ENCODE measurements at places on chromosomes 3 and 15.

DNA sequence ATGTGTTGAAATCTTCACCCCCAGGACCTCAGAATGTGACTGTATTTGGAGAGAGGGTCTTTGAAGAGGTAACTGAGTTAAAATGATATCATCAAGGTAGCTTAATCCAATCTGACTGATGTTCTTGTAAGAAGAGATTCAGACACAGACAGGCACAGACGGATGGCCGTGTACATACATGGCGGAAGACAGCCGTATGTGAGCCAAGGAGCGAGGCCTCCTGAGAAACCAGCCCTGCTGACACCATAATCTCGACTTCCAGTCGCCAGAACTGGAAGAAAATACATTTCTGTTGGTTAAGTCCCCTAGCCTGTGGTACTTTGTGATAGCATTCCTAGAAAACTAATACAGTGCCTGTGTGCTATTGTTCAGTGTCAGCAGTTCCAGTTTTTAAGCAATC lies 73.6 kb downstream of the APBA2 start:
- DNase-seq = no peak

DNA sequence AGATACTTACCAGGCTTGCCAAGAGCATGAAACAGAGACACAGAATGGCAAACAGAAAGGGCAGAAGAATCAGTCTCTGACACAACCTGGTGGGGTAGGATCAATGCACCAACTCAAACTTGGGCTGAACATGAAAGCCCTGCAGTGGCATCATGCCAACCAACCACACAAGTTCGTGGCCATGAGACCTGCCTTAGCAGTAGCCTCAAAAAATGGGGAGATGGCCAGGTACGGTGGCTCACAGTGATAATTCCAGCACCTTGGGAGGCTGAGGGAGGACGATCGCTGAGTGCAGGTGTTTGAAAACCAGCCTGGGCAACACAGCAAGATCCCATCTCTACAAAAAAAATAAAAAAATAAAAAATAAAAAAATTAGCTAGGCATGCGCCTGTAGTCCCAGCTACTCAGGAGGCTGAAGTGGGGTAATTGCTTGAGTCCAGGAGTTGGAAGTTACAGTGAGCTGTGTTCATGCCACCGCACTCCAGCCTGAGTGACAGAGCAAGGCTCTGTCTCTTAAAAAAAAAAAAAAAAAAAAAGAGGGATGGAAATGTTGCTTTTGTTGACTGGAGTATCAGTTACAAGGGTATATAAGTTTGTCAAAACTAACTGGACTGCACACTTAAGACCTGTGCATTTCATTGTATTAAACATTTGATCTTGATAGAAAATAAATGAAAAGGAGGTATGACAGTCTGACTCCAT lies 93.4 kb downstream of the XXYLT1 start:
- DNase-seq = no peak

DNA sequence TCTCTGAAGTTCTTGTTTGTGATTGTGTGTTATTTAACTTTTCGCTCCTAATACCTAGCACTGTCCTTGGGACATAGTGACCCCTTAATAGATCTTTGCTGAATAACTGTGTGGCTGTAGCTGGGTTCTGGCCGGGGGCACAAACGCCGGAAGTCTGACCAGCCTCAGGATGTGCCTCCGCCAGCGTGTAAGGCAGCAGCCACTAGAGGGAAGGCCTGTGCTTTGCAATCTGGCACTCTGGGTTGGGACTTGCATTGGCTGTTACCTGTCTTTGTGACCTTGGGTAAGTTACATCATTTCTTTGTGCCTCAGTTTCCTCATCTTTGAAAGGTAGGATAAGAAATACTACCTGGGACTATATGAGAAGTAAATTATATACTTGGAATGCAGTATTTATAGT lies 158.7 kb downstream of the GHSR start:
- no peak for DNase-seq

- DNase-seq = no peak
These were observed 380.2 kb downstream of the DIPK2A start for GRCh38 chr3:144351773-144352365.

GRCh38 chr3:31420311-31420710 lies 112.4 kb upstream of the STT3B start:
- no peak for DNase-seq

GRCh38 chr15:58929891-58930416 lies 3.5 kb downstream of the SLTM start:
- DNase-seq = no peak

- DNase-seq = no peak
These were observed 34.8 kb downstream of the EMC4 start for GRCh38 chr15:34259566-34259965.

GRCh38 chr3:75049533-75049932 lies 435.1 kb upstream of the CNTN3 start:
- DNase-seq = no peak

DNA sequence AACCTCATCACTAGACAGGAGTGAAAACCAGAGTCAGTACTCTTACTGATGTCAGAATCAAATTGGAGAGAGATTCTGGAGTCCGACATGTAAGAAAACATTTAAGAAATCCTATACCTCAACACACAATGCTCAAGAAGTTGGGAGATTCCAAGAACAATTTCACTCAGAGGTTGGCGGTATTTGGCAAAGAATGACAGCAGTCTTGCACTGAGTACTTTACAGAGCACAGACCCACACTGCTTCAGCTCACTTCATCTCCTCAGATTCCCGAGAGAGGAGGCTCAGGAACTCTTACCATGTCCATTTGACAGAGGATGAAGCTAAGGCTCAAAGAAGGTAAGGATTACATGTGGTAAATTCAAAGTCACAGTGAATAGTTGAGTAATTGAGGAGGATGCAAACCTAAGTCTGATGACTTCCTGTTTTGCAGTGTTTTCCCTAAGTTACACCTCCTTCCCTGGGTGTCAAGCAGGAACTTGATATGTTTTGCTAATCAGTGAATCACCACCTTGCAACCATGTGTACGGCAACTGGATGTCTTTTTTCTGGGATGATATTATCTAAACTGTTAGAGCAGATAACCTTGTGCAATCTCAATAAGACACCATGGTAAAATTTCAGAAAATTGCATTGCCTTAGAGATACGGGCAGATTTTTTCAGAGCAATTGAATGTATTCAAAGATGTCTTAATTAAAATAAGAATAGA lies 61.3 kb upstream of the MME start:
- DNase-seq = no peak

GRCh38 chr3:193828477-193828876 lies 235.5 kb downstream of the OPA1 start:
- no peak for DNase-seq

DNA sequence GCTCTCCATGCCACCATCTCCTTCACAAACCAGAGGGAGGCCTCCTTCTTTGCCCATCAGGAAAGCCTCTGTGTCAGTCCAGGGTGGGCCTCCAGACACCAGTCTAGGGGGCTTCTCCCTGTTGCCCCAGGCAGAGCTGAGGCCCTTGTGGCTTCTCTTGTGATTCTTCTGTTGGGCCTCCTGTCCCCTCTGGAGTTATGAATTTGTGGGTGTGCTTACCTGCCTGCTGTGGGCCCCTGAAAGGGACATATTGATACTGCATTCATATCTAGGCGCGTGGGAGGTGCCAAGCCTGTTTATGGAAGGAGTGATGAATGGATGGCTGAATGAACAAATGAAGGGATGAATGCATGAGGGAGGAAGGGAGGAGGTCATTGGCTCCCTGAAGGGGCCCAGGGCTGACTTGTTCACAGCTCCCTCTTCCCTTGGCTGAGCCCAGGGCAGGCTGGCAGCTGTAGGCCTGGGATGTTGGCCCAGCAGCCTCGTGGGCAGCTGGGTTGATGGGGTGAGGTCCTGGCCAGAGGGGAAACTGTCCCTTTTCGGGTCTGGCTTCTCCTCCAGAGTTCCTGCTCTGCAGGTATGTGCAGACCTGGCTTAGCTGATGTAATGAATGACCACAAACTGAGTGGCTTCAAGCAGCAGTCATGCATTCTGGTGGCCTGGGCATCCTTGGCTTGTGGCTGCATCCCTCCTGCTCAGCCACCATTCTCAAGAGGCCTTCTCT lies 195.4 kb downstream of the GOLGA6L6 start:
- no peak for DNase-seq

DNA sequence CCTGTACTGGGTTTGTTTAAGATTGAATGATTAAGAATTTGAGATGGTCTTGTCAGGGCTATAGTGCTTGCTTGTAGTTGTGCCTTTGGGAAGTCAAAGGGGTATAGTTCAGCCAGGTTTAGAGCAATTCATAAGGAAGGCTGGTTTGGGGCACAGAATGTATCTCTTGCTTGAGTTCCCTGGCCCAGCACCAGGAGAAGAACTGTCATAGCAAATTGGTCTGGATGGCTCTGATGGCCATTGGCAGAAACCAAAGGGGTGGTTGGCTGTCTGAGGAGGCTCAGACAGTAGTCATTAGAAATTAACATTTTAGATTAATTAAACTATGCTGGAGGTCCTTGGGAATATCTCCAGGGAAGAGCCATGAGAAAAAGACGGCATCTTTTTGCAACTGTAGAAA lies 25.4 kb upstream of the OTOL1 start:
- DNase-seq = no peak

DNA sequence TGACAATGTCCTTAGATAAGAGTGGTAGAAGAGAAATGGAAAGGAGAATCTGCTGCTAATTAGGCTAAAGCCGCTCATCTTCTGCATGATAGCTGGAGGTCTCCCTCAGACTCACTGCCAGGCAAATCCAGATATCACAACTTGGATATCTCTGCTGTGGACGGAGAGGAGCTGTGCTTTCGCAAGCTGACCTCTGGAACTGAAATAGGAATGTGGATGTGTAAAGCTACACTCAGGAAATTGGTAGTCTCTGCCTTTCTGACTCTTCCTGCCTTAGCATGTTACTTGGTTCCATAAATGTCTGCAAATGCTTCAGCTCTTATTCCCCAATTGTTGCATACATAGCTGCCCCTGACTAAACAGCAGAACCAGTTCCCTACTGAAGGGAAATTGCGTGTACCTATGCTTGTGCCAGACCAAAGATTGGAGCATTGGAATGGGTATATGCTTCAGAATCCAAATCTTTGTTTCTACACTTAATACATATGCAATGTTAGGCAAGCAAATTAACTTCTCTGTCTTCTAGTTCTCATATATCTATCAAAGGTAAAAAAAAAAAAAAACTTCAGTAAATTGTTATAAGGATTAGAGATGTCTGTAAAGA lies 74.7 kb upstream of the ROBO2 start:
- no peak for DNase-seq

GRCh38 chr15:92393071-92393979 lies at the start of gene ST8SIA2:
Gene ST8SIA2, plus strand, starts transcription at chr15:92393881. Its CDS starts 184 bp downstream, at chr15:92394065.
- DNase-seq = no peak

GRCh38 chr15:92430069-92430440 lies 36.4 kb downstream of the ST8SIA2 start:
- no peak for DNase-seq

- DNase-seq = no peak
These were observed 34.8 kb downstream of the MINDY4B start for GRCh38 chr3:150870406-150870805.

GRCh38 chr15:95329362-95329761 lies 1001.1 kb upstream of the NR2F2 start:
- DNase-seq = no peak

DNA sequence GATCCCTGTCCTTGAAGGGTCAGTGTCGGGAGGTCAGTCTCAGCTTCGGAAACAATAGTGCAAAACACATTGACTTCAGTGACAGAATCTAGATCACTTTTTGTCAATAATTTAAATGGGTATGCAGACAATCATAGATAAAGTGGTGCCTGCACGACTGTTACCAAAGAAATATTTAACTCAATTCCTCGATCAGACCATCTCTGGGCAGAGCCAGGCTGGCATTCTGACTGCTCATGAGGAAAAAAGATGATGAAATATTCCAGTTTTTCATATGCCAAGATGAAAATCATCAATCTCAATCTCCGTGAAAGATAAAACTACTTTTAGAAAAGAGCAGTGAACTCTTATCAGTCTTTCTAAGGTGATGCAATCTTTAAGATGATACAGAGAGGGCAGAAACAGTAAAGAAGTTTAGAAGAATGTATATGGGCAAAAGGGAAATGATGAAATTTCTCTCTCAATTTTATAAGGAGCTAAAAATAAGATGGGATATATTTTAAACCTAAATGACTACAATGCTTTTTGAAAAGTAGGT lies 169.9 kb downstream of the WDR72 start:
- no peak for DNase-seq

DNA sequence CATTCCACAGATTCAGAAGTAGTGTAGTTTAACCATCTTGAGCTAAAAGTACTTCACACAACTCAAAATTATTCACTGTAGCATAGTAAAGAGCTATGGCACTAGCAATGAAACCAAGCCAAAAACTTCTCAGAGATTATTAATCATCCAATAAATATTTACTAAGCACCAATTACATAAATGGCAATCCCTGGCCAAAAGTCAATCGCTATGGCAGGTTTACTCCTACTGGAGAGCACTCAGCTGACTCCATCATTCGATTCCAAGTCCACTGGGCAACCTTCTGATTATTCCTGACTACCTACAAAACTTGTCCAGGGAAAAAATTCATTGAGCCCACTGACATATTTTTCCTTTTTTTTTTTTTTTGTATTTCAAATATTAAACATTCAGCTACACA lies 23.9 kb downstream of the ATP13A3 start:
- DNase-seq = no peak

DNA sequence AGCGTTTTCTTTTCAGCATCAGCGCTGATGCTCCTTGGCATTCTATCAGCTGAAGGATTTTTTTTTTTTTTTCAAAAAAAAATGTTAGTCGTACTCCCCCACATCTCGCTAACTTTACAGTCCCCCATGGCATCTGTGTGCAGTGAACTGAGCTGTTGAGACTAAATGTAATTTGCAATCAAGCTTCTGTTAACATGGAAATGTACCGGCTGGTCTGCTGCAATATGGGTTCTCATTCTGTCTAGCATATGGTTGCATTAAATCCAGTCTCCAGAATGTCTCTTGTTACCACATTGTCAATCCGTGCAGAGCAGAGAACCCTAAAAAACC lies 32.2 kb upstream of the TPRG1 start:
- no peak for DNase-seq

GRCh38 chr15:55526559-55527036 lies 18.6 kb upstream of the DNAAF4 start:
- no peak for DNase-seq

- no peak for DNase-seq
These were observed 54.8 kb upstream of the MYO5C start for GRCh38 chr15:52350423-52350822.

- no peak for DNase-seq
These were observed 65.4 kb upstream of the P2RY1 start for GRCh38 chr3:152769523-152769922.

- DNase-seq = peak; percentile 63
These were observed 9.9 kb downstream of the DISP2 start for GRCh38 chr15:40367686-40368611.

- DNase-seq = no peak
These were observed 247.3 kb upstream of the IGF1R start for GRCh38 chr15:98401029-98401428.

DNA sequence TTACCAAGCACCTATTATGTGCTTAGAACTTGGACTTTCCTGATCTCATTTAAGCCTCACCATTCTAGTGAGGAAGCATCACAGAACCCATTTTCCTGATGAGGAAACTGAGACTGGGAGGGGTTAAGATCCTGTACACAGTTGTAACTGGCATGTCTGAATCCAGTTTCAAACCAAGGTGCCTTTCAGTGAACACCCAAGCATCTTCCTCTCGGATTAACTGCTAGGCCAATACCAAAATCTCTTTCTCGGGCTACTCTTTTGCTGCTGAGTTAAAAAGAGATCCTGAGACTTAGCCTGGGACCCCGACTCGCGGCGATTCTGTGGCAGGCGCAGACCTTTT lies 578 bp upstream of the CEMIP start:
- DNase-seq = no peak
